D341Med (cell line): ENCODE measurements at places on chromosomes 13 and 19.

DNA sequence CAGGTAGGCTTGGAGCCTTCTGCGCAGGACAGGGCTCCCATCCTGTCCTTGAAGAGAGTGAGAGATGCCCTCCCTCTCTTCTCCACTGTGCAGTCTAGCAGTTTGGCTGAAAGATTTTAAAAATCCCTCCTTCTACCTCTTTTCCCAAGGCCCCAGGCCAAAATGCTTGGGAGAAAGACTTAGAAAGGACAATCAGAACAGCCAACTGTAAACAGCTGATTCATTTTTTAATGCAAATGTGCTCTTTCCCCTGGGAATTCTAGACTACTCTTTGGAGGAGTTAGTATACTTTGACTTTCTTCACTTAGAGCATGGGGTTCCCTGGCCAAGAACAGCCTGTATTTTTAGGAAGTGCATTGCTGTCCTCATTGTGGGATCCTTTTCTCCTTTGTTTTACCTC, 398.9 kb downstream of the GPC6 start:
- no peak for DNase-seq

DNA sequence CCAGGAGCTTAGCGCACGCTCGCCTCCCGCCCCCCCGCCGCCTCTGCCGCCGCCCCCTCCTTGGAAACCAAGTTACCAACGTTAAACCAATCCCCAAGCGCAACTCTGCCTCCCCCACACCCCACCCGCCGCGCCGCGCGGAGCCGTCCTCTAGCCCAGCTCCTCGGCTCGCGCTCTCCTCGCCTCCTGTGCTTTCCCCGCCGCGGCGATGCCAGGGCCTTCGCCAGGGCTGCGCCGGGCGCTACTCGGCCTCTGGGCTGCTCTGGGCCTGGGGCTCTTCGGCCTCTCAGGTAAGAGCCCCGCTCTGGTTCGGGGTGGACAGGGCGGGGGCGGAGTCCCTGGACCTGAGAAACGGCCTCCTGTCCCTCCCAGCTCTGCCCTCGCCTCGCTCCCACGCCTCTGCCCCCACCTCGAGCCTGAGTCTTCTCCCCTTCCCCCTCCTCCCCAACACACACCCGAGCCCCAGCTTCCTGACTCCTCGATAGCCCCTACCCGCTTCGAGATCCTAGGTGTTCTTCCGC, at the start of gene ICAM5:
Gene ICAM5, plus strand, starts transcription at position 117 of the 521 bp plus-strand sequence. Its CDS starts 92 bp downstream, at position 209.
- peak; percentile 80 for DNase-seq

DNA sequence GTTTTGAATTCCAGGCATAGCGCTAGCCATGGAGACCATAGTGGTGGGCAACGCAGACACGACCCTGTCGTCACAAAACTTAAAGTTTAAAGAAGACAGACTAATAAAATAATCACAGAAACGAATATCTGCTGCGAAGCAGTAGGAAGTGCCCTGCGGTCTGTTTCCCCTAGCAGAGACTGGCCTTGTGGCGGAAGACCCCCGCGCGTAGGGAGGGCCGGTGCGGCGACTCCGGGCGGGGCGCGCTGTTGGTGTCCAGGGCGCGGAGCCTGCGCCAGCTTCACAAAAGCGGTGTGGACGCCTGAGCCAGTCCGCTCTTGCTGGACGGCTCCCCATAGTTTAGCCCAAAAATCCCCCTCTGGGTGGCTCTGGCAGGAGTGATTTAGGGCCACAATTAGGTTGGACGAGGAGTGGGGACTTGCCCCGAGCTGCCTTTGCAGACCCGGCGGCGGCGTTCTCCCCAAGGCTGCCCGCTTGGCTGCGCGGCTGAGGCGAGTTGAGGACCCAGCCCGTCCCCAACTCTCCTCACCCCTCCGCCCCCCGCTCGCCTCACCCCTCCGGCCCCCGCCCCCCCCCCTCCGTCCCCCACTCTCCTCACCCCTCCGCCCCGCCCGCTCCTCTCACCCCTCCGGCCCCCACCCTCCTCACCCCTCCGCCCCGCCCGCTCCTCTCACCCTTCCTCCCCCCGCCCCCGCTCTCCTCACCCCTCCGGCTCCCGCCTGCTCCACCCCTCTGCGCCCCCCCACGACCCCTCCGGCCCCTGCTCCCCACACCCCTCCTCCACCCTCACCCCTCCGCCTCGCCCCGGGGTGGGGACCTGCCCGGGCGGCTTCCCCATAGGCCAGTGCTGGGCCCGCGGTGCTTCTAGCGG, 14.2 kb upstream of the LATS2 start:
- no peak for DNase-seq

DNA sequence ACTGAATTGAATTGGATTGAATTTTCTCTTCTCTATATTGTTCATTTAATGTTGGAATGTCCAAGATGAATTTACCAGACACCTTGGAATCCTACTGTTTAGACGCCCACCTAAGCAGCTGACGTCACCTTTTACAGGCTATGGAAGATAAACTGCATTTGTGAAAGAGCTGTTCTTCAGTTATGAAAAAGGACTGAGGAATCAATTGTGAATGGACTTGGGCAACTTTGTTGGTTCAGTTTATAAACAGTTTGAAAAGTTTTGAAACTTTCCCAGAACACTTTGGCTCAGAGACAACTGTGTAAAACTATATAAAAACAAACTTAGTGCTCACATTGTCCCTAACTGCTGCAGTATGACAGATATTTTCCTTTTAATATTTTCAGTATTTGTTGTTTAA, 590.8 kb upstream of the SPRY2 start:
- no peak for DNase-seq

- DNase-seq = peak; percentile 29
These were observed 65.1 kb downstream of the KCNRG start for GRCh38 chr13:50080203-50080910.
